ENCODE measurements at places on chromosomes 6 and 20.

DNA sequence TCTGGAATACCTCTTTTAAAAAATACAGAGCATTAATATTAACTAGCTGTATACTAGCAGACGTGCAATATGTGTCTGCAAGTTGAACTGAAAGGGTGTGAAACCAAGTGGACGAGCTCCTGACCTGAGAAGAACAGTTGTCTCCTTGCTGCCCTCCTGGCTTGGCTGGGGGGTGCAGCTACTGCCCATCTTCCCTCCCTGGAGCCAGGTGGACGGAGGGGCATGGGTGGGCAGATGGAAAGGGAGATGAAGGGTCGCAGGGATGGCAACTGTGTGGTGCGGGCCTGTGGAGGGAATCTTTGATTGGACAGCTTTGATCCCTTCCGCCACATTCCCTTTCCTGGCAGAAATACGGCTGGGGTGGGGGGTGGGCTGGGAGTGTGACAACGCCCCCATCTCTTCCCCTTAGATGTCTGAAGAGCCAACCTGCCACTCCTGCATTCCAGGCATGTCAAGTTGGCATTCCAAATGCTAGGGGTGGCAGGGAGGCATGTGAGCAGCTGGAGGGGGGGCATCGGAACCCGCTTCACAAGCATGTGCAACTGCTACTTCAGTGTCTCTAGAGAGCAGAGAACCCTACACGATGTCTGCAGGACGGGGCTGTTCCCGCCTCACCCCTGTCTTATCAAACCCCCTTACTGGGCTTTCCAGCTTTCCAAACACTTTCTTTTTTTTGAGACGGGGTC lies 37.3 kb downstream of the SRSF3 start:
- no peak for DNase-seq

DNA sequence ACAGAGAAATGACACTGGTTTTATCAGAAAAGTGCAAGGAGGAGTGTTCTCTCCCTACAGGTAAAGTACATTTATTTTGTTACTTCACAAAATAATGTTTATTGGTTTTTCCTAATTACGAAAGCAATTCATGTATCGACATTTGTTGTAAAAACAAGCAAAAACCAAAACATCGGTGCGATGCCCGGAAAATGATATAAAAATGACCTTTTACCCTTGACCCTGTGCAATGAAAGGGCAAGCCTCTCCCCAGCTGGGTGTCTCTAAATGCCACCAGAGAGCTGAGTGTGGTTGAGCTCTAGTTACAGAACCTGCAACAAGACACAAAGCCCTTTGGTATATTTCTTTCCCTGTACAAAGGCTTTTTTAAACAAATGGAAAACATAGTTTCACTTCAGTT lies 65.4 kb downstream of the CD164 start:
- DNase-seq: no peak

DNA sequence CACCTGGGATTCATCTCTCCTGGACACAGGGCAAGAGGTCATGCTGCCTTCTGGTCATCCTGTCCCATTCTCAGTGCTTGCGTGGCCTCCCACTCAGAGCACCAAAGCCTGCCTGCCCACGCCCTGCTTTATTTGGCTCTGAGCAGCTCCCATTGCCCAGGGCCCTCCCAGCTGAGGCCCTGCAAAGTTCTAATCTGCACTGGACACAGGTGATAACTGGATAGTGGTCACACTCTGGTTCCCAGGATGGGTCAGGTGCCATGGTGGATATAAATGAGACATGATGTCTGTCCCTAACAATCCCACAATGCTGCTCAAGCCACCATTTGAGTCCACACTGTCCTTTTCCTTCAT lies 39.5 kb downstream of the CPXM1 start:
- DNase-seq: no peak

- DNase-seq: no peak
Observed at GRCh38 chr6:18507018-18507415, 119.9 kb downstream of the RNF144B start.

GRCh38 chr6:105135056-105135455 lies 44.8 kb downstream of the POPDC3 start:
- DNase-seq: no peak

GRCh38 chr20:50285376-50286173 lies 94.9 kb downstream of the CEBPB start:
- DNase-seq: no peak

- DNase-seq: peak; percentile 57
Observed at GRCh38 chr20:44911264-44911921, 1.5 kb downstream of the PABPC1L start.

- DNase-seq: peak; percentile 7
Observed at GRCh38 chr6:123715006-123715863, 78.5 kb upstream of the TRDN start.

- no peak for DNase-seq
Observed at GRCh38 chr6:83273596-83273995, 80.4 kb downstream of the RWDD2A start.

DNA sequence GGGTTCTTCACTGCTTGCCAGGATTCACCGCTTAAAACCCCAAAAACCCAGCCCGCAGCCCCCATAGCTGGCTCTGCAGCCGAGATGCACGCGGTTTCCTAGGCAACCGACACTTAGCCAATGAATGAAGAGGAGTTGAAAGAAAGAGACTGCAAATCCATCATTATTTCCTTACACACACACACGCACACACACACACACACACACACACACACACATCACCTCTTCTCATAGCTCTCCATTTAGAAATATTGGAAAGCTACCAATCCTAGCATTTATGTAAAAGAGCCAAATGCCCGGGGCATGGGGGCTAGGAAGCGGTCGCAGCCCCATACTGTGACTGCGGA lies 3.4 kb upstream of the TUBB2B start:
- DNase-seq: no peak

GRCh38 chr6:137233911-137234863 lies 15.0 kb upstream of the IFNGR1 start:
- DNase-seq: no peak

DNA sequence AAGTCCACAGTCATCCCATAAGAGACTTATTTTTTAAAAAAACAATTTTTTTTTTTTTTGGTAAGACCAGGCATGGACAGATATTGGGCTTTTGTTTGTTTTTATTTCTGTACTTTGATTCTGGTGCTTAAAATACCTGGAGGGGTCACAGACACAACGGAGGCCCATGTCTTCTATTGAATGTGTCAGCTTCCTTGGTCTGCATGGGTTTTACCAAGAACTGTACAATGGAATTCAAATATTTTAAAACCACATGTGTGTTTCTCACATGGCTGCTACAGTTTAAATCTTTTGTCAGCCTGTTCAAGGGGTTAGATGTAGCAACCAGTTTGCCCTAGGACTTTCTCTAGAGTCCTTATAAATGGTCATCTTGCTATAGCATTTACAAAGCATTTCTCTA lies 139.8 kb downstream of the SOX4 start:
- no peak for DNase-seq

GRCh38 chr6:33886673-33887144 lies 82.9 kb upstream of the MLN start:
- no peak for DNase-seq

- no peak for DNase-seq
Observed at GRCh38 chr6:77463308-77463860, at the start of gene HTR1B. Gene HTR1B, minus strand, starts transcription at chr6:77463491. Its CDS starts 88 bp downstream, at chr6:77463403.

GRCh38 chr6:87944541-87944954 lies 103.1 kb upstream of the SPACA1 start:
- DNase-seq: no peak

DNA sequence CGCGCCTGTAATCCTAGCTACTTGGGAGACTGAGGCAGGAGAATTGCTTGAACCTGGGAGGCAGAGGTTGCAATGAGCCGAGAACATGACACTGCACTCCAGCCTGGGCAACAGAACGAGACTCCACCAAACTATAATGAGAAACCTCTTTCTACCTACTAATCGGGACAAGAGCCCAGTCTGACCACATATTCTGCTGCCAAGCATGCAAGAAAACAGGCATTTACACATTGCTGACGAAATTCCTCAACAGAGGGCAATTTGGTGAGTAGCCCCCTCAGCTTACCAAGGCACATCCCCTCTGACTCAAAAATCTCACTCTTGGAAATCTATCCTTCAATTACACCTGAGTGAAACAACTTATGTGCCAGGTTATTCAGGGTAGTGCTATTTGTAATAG lies 81.2 kb downstream of the SLC23A2 start:
- DNase-seq: no peak

GRCh38 chr6:31877651-31878161 lies 1.1 kb downstream of the SLC44A4 start:
- no peak for DNase-seq

DNA sequence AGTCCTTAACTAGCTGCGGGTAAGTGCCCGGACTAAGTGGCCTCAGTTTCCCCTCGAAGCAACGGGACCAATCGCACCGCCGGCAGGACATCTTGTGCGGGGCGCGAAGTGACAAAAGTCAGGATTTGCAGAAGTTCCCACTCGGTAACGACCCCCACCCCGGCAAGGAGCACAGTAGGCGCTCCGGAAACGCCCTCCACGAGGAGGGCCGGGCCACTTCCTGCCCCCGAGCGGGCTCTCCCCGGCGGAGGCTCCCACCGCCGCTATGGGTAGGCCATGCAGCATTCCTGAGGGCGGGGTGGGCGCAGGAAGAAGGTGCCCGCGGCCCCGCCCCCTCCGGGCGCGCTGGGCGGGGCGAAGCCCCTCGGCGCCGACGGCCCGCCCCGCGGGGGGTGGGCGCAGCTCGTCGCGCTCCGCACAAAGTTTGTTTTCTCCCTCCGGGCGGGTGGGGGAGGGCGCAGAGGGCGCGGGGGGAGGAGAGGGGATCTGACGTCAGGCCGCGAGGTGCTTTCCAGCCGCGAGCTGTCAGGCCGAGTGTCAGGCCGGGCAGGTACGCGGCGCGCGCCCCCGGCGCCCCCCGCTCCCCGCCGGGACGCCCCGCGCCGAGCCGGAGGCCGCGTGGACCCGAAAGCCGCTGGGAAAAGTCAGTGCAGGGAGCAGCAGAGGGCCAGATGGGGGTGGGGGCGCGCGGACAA lies at the start of gene TGIF2:
Gene TGIF2 (plus strand): TSS at position 495 of the 695 bp plus-strand sequence. CDS start 5,178 bp downstream, outside the sequence.
- DNase-seq: no peak

GRCh38 chr6:683742-684440 lies 9.0 kb downstream of the EXOC2 start:
- DNase-seq: no peak

DNA sequence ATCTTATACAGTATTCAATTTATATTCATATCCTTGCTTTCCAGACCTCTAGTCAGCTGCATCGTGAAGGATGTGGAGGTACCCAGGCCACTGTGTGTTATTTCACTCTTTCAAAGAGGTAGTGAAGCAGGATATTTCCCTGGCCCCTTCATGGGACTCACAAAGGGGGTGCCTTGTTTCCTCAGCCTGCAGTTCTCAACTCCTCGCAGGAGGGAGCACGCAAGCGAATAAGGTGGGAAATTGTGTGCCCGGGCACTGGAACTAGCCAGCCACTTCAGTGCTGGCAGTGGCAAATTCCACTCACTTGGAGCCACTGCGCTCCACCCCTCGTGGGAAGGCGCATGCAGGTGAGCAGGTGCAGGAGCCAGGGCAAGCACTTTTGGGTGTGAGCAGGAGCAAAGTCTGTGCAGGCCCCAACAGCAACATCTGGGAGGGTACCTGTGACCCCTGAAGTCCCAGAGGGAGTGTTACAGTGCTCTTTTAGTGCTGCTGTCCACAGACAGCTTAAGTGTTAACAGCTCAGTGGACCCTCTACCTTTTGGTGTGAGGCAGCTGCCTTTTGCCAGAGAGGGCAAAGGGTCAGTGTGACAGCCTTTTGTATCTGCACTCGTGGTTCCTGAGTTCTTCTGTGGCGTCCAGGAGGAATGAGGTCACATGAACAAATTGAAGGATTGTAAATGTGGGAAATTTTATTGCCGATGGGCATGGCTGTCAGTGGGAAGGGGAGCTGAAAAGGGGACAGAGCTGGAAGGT lies 49.4 kb upstream of the FAM135A start:
- DNase-seq: no peak

- DNase-seq: no peak
Observed at GRCh38 chr6:19869464-19869863, 32.3 kb downstream of the ID4 start.

GRCh38 chr20:53419693-53420460 lies 173.8 kb downstream of the ZNF217 start:
- DNase-seq: no peak

- DNase-seq: no peak
Observed at GRCh38 chr6:100818066-100818465, 63.1 kb downstream of the ASCC3 start.

GRCh38 chr20:54356801-54357200 lies 118.6 kb upstream of the DOK5 start:
- no peak for DNase-seq

GRCh38 chr20:49276161-49276960 lies 1.5 kb downstream of the ZNFX1 start:
- peak; percentile 78 for DNase-seq

DNA sequence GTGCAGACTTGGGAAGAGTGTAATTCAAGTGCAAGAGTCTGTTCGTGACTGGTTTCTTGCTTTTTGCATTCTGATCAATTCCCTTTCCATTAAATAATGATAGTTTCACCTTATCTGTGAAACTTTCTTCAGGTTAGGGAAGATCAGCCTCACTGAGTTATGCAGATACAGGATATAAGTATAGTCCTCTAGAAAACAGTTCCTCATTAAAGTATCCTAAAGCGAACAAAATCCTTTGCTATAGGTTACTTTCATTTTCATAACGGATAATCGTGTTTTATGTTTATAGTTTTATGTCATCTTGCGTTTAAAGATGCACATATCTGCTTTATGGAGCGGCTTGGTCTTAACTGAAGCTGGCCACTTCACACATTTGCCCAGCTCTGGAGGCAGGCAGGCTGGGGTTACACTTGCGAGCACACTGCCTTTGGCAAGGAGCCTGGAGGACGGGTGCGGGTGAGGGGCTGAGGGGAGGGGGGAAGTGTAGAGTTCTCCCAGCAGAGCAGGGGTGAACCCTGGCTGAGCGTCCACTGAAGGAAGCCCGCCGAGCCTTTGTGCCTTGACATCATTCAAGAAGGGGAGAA lies 123.5 kb upstream of the IFNGR1 start:
- DNase-seq: no peak

DNA sequence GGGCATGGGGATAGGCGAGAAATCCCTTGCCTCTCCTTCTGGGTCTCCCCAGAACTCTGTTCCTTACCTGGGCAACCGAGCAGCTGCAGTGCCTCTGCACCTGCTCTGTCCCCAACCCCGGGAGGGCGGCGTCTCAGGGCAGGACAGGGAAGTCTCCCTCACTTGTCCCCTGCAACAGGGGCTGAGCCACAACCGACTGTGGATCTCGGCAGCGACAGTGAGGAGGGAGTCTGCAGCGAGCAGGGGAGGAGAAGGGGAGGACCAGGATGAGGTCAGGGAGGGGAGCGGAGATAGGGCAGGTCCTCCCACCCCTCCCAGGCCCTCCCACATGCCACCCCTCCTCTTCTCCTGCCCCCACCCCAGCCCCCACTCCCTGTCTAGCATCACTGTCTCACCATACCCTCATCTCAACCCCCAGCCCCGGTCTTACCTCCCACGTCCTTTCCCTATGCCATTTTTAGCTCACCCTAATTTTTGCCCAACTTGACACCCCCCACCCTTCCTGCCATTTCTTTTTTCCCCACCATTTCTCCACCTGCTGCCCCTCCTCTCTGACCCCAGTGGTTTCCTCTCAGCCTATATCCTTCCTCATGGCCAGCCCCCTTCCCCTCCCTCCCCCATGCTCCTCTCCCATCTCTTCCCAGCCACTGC lies at the start of gene TNXB:
Gene TNXB (minus strand): TSS at position 225 of the 651 bp plus-strand sequence. CDS start 11,140 bp downstream, outside the sequence.
- peak; percentile 50 for DNase-seq

- no peak for DNase-seq
Observed at GRCh38 chr20:3997446-3997845, 17.9 kb downstream of the RNF24 start.
